ENCODE measurements at places on chromosomes 6 and 20.
A peak's percentile ranks its signal among the peaks of the same experiment; 100 is the strongest.

- no peak for DNase-seq
These were observed 36.2 kb downstream of the SUN5 start for GRCh38 chr20:32967961-32968457.

DNA sequence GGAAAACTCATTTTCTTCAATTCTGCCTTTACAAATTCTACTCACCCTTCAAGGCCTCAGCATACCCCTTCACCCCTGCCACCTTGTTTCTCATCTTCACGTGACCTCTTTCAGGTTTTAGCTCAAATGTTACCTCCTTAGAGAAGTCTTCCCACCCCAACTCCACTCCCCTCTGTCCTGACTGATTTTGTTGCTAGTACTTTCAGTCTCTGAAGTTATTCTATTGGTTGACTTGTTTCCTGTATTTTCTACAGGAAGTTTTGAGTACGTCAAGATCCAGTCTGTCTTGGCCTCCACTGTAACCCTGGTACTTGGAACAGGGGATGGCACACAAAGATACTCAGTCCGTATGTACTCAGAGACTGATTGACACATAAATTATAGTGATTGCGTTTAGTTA is 296.1 kb downstream of the DHX35 start:
- no peak for DNase-seq

DNA sequence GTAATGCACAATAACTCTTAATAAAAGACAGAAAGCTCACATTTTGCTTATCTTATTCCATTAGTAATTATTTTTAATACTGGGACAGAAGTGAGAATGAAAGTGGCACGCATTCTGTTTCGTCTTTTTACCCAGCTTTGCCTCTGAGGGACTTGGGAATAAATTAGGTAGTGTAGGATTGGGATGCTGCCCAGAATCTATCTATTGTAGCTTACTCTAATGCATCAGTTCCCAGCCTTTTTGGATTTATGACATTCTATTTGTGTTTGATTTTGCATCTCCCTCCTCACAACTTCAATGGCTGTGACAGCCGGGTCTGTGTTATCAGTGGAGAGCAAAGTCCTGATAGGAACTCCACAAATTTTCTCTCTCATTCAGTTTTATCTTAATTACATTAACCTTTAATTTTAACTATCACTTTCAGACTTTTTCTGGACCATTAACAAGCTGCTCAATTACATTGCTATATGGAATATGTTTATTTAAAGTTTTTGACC is 62.9 kb upstream of the TULP4 start:
- DNase-seq, result no peak

DNA sequence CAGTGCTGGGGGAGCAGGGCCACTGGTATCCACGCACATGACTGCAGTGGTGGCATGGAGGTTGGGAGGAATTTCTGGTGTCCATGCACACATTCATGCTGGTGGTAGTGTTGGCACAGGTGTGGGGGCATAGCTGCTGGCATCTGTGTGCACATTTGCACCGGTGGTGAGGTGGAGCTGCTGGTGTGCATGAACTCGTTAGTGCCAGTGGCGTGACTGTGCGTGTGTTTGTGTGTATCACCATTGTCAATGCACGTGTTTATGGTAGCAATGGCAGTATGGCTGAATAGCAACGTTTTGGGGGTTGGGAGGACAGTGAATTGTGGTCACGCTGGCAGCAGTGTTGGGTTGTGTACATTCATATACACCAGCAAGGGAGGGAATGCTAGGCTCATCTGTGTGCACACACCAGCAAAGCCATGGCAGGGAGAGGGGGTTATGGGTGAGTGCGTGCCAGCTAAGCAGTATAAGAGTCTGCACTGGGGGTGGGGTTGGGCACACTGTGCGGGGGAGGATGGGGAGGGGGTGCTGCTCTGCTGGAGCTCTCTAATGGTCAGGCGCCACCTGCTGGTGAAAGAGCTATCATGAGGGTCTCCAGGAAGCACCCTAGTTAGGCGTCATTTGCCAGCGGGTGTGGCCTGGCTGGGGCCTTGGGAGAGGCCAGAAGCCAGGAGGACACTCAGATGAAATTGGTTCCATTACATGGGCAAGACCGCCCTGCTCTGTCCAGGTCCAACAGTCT is 626.1 kb upstream of the ID4 start:
- DNase-seq, result no peak

GRCh38 chr6:40395698-40396076 is 191.5 kb downstream of the LRFN2 start:
- no peak for DNase-seq

- peak; percentile 20 for DNase-seq
These were observed 775 bp downstream of the PFDN4 start for GRCh38 chr20:54208548-54209176.

- no peak for DNase-seq
These were observed 39.3 kb downstream of the KLHL32 start for GRCh38 chr6:96963809-96964208.

DNA sequence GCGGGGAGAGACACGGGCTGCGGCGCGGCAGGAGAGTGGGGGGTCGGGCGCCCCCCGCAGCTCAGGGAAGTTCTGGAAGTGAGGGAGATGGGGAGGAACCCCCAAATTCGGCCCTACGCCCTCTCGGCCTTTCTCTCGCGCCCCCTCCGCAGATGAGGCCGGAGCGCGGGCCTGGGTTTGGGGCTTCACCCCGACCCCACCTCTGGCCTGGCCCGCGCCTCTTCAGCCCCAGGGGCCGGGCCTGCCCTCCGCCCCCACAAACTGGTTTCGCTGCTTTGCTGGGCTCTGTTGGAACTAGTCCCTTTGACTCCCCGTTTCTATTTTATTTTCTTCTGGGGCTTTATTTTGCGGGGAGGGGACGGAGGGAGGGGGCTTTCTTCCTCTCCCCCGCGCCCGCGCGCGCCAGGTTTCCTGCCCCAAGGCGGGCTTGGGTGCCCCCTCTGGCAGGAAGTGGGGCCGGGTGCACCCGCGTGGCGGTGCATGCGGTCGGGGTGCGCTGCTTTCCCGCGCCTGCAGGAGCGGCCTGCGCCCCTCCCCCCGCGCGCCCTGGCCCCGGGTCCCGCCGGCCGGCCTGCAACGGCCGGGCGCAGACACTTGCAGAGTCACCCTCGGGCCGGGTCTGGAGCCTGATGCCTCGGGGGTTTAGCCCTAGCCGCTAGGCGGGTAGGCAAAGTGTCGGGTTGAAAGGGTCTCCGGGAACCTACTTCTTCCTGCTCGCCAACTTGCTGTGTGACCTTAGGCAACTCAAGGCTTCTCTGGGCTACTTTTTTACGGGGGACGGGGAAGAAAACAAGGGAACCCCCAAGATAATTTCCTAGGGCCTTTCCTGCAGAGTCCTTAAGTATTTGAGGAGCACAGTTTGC is 1.3 kb downstream of the HMGA1 start:
- peak; percentile 34 for DNase-seq

GRCh38 chr6:150291968-150292710 is 76.7 kb upstream of the IYD start:
- DNase-seq, result no peak

GRCh38 chr6:125107896-125108295 is 45.7 kb upstream of the TPD52L1 start:
- no peak for DNase-seq

- DNase-seq, result peak; percentile 13
These were observed 18.0 kb downstream of the HRH3 start for GRCh38 chr20:62202083-62202395.

GRCh38 chr6:145263778-145264211 is 471.5 kb downstream of the EPM2A start:
- DNase-seq, result no peak

DNA sequence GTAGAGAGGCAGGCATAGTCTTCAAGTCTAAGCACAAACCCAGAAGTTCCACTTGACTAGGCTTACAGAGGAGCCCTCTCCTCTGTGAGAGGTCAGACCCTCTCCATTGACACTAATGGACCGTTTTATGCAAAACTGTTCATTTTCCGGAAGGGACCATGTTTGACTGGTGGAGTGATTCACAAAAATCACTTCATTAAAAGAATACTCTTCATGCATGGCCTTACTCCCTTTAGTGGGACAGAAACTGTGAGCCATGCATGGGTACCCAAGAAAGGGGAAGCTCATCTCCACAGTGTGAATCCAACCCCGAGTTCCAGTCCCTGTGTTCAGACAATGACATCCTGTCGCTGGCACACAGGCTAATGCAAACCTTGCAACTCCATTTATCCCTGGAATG is 63.2 kb downstream of the OLIG3 start:
- no peak for DNase-seq

GRCh38 chr6:168116975-168117899 is 38.2 kb upstream of the FRMD1 start:
- no peak for DNase-seq

DNA sequence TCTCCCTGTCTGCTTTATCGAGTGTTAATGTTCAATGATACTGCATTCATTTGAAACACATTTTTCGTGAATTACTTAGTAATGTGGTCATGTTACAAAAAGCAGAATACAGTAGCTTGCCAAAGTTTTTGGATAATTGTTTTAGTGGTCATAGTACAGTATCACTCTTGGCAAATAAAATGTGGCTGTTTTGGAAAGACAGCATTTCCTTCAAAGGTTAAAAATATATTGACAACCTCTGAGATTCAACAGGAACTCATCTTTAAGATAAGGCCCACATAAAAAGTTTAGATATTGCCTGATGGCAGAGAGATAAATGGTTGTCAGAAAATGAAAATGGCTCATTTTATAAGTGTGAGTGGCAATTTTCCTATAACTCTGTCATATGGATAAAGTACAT is 297.7 kb upstream of the MAN1A1 start:
- DNase-seq, result peak; percentile 19

DNA sequence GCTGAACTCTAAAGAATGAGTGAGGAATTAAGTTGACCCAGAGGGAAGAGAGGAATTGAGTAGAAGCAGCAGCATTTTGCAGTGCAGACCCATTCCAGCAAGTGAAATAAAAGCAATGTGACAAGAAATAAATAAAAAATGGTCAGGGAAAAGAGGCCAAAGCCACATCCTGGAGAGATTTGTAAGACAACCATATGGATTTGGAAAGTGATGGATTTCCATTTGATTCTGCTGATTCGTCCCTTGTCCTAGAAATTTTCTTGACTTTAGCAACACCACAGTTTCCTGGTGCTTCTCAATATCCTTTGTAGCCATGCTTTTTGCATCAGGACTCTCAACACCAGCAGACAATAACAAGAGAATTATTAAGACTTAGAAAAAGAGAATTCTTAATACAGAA is 29.8 kb downstream of the ANKEF1 start:
- peak; percentile 49 for DNase-seq

DNA sequence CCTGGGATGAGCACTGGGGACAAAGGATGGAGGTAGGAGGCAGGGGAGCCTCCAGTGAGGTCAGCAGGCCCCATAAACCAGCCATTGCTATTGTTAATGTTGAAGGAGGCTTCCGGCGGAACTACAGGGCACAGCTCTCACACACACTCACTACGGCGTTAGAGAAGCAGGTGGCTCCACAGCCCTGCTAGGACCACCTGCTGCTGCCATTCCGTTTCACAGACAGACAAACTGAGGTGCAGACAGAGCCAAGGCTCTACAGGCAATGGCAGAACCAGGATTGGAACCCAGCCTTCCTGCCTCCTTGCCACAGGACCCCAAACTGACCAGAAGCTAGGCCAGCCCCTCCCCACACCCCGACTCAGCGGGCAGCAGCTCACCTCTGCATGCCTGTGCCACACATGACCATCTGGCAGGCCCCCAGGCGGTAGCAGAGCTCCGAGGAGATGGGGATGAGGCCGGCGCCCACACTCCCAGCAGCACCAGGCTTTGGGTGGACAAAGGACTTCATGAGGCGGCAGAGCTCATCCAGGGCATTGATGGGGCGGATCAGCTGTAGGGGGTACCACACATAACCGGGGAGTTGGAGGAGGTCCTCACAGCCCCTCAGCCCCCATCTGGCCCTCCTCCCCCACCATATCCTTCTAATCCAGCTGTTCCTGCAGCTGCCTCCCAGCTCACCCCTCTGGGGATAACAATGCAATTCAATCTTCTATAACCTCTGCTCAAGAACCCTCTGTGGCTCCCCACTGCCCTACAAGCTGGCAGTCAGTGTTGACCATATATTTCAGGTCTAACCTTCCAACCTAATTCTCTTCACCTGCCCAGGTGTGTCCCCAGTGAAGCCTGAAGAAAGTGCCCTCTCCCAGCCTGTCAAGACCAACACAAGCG is 198.5 kb downstream of the PREX1 start:
- DNase-seq, result no peak

- DNase-seq, result no peak
These were observed 241.7 kb upstream of the TAB2 start for GRCh38 chr6:149075616-149076354.

GRCh38 chr20:38141204-38141888 is 23.7 kb downstream of the TGM2 start:
- no peak for DNase-seq

DNA sequence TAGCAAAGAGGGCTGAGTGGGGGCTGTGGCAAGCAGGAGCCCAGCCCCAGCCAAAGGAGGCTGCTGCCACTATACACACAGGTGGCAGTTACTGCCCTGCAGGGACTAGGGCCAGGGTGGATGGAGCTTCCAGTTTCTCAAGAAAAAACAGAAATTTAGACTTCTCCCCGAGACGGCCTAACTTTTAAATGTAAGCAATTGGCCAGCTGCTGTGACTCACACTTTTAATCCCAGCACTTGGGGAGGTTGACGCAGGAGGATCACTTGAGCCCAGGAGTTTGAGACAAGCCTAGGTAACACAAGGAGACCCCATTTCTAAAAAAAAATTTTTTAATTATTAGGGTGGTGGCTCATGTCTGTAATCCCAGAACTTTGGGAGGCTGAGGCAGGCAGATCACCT is 98.2 kb upstream of the NFATC2 start:
- DNase-seq, result no peak

DNA sequence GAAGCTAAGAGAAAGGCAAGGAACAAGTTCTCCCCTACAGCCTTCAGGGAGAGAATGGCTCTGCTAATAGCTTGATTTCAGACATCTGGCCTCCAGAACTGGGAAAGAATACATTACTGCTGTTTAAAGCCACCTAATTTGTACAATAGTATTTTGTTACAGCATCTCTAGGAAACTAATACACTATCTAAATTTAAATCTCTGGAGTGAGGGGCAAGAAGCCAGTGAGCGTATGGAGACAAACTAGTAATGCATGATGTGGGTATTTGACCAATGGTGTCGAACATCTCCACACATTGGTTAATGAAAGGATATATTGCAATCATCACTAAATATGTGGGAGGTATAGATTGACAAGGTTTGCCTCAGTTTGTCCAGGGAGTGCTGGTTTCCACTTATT is 451.5 kb downstream of the EPM2A start:
- DNase-seq, result no peak
